ENCODE measurements at places on chromosomes 3 and 15. TPM values are rescaled to one million over a fixed set of nuclear protein-coding genes. Genes with fewer than 3 reads are reported as not detected.
A peak's percentile ranks its signal among the peaks of the same experiment; 100 is the strongest.

DNA sequence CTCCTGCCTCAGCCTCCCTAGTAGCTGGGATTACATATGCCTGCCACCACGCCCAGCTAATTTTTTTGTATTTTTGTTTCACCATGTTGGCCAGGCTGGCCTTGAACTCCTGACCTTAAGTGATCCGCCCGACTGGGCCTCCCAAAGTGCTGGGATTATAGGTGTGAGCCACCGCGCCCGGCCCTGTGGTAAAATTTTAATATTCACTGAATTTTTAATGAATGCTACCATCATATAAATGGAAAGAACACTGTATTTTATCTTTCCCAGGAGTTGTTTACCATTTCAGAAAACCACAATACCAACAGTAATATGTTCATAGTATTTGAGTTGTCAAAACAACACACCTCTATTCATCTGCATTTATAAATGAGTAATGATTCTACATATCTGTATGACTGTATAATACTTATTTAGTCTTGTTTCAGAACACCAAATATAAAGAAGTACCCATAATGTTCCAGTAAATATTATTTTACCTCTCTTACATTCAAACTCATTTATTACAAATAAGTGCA is 16.2 kb upstream of the MAGEF1 start:
- H3K36me3 ChIP-seq, result no peaks in the 10 kb centered on the region
- H3K4me1 ChIP-seq, result no peaks in the 10 kb centered on the region
- peaks cover 4% of the 10 kb centered on the region for H3K27me3 ChIP-seq
- no peak overlapping the region for H3K4me3 ChIP-seq
- H3K27ac ChIP-seq, result no peak overlapping the region

DNA sequence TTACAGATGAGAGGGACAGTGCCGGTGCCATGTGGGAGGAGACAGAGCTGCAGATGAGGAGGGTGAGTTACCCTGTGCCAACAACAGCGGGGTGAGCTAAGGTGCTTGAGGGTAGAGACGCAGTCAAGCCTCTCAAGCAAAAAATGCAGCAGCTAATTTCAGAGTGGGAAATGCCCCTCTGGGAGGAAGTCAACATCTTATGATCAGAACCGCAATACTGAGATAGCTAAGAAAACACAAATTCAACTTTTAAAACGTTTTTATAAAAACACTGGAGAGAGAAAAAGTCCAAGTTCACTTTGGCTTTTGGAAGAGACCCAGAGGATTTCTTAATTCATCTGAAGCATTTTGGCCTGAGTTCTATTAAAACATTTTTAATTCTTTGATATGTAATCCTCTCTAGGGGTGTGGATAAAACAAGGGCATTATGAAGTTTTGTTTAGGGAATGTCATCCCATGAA is 319.2 kb downstream of the SLC9A9 start:
- DNase-seq, result peak; percentile 17
- H3K36me3 ChIP-seq, result peaks cover 15% of the 10 kb centered on the region
- peak overlapping the region; percentile 81 for H3K27ac ChIP-seq
- H3K4me1 ChIP-seq, result peaks cover 12% of the 10 kb centered on the region

DNA sequence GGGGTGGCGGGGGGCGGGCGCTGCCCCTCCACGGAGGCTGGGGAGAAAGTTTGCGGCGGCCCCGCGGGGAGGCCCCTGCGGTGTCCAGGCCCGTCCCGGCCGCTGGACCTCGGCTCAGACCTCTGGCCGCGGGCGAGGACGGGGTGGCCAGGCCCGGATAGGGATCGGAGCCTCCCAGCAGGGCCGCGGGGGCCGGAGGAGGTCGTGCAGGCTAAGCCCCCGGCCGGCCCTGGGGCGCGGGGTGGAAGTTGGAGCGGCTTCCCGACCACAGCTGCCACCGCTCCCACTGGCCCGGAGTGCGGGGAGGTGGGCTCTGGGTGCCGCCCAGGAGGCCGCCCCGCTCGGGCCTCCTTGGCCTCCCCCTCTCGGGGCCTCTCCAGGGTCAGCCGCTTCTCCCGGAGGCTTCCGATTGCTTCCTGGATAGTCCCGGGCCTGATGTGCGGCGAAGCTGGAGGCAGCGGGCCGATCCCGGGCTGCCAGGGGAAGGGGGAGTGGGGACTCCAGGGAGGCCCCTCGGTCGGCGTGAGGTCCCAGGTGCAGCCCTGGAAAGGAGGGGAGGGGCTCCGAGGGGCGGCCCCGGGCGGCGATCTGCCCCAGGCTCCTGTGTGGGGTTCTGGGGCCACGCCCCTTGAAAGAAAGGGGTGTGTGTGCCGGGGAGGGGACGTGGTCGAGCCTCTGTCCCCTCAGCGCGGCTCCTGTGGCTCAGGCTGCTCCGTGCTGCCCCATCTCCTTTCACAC is 907 bp downstream of the PLXNA1 start:
- no peaks in the 10 kb centered on the region for H3K36me3 ChIP-seq
- H3K4me1 ChIP-seq, result peaks cover 13% of the 10 kb centered on the region
- DNase-seq, result peak; percentile 41
- H3K27ac ChIP-seq, result no peak overlapping the region
- peaks cover 15% of the 10 kb centered on the region for H3K27me3 ChIP-seq
- H3K4me3 ChIP-seq, result peak overlapping the region; percentile 72

Gene TGM4
- not detected for total RNA-seq

DNA sequence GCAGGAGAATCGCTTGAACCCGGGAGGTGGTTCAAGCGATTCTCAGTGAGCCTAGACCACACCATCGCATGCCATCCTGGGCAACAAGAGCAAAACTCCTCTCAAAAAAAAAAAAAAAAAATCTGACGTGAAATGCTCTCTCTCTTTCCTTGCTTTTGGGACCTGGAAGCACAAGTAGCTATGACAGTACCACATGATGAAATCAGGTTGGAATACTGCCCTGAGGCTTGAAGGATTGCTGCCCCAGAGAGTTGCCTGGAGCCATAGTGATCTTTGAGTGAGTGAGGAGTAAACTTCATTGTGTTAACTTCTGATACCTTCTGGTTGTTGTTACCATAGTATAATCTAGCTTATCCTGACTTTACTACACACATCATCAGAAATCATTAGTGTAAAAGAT is 23.3 kb downstream of the AKAP13 start:
- H3K4me3 ChIP-seq, result no peak overlapping the region
- peaks cover 87% of the 10 kb centered on the region for H3K4me1 ChIP-seq

DNA sequence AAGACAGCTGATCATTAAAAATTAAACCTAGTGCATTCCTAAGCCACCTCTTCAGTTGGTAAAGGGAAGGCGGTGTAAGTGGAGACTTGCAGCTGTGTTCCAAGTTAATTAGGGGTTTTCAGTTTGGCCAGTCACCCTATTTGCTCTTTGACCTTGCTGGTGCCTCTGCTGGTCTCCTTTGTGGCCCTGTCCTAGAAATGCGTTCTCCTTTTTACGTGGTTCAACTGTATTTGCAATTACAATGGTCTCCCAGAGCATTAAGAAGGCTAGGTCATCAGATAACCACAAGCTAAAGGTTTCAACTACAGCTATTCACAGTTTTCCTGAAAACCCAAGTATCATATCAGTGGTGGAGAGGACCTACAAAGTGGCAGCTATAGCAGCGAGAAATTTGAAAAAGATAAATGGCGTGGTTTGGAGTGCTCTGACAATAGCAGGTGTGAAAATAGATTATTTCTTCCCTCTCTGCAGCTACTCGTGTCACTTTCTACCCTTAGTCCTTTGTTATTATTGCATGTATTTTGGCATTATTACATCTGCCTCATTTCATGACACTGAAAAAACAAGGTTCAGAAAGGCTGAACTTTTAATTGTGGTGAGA is 203.5 kb upstream of the TBC1D5 start:
- no peak overlapping the region for H3K27ac ChIP-seq
- no peaks in the 10 kb centered on the region for H3K36me3 ChIP-seq
- no peaks in the 10 kb centered on the region for H3K4me1 ChIP-seq
- H3K27me3 ChIP-seq, result no peaks in the 10 kb centered on the region
- no peak for DNase-seq
- H3K4me3 ChIP-seq, result no peak overlapping the region

GRCh38 chr15:31974855-31975829 is 55.2 kb upstream of the CHRNA7 start:
- no peaks in the 10 kb centered on the region for H3K36me3 ChIP-seq
- no peak for DNase-seq
- no peak overlapping the region for H3K27ac ChIP-seq
- H3K4me3 ChIP-seq, result peak overlapping the region; percentile 33

Gene TTC21A
- total RNA-seq, result 8.7 TPM

DNA sequence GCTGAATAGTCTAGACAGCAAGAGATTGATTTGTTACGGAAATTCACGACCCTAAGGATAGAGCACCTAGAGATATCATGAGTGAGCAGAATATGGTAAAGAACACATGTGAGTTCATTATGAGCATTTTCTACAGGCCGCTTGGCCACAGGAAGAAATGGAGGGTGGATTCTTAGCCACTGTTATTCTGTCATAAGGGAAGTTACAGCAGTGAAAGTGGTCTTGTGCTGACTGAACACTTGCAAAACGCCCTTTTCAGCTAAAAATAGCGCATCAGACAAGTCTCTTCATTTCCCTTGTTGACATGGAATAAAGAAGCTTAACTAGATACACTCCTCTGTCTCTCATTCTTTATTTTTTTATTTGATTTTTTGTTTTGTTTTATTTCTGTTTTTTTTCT is 19.8 kb downstream of the DGKG start:
- H3K36me3 ChIP-seq, result no peaks in the 10 kb centered on the region
- H3K27me3 ChIP-seq, result peaks cover 2% of the 10 kb centered on the region

DNA sequence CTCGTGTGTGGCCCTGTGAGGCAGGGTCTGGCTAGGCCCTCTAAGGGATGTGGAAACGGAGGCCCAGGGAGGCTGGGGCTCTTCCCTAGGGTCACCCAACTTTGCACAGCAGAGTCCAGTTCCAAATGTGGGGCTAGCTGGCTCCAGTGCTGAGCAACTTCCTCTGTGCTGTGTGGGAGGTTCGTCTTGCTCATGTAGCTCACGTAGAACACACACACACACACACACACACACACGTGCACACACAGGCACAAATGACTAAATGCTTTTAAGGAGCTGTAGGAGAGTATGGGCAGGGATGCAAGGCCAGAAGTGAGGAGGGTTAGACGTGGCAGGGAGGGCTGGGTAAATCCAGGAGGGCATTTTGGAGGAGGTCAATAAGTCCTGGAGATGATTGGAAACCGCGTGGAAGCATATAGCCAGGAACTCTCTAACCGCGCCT is 213.8 kb downstream of the RPLP1 start:
- peaks cover 28% of the 10 kb centered on the region for H3K4me1 ChIP-seq
- no peaks in the 10 kb centered on the region for H3K27me3 ChIP-seq
- no peak overlapping the region for H3K4me3 ChIP-seq
- no peak for DNase-seq
